AG09319 (cell line): ENCODE measurements at places on chromosomes 5 and 9.

- no peak for DNase-seq
Observed at GRCh38 chr9:84404095-84404686, 63.6 kb upstream of the SLC28A3 start.

GRCh38 chr9:110995420-110996340 is 42.6 kb downstream of the LPAR1 start:
- no peak for DNase-seq

DNA sequence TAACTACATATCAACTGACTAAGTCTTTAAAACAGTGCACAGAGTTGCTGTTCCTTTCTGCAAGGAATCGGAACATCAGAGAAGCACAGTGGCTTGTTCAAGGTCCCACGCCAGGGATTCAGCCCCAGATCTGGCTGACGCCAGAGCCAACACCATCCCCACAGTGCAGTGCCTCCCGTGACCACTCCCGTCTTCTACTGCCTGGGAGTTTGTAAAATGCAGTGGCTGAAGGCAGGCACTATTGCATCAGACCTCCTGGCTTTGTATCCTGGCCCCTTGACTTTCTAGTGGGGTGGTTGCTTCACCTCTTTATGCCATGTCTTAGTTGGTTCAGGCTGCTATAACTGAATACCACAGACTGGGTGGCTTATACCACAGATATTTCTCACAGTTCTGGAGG is 131.0 kb downstream of the NSG2 start:
- no peak for DNase-seq

GRCh38 chr5:143968071-143968878 is 156.3 kb downstream of the HMHB1 start:
- peak; percentile 56 for DNase-seq

DNA sequence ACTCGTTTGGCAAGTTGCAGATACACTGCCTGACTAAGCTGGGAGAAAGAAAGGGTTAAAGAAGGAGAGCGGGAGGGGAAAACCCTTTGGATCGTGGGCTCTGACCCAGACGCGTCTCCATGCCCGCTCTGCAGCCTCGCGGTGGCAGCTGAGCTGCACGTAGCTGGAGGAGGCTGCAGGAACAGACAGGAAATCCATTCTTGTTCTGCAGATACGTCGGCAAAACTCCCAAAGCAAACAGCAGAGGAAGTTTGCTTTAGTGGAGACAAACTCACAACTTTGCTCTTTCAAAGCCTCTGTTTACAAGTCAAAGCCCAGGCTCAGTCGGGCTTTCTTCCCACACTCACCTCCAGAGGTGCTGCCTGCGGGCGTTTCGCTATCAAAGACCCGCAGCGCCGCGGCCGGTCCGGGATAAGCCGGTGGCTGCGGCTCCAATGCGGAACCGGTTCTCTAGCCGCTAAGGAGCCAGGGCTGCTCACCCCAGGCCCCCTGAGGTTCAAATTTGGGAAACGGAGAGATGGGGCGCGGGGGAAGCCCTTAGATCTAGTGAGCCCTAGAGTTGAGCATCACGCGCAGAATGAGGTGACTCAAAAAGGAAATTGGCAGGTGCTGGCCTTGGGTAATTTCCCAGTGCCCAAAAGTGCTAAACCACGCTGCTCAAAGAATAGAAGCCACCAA is 60.7 kb downstream of the MAT2B start:
- no peak for DNase-seq

- DNase-seq, result no peak
Observed at GRCh38 chr9:5899292-5899691, 8.6 kb downstream of the MLANA start.

GRCh38 chr5:53913941-53914340 is 353.5 kb downstream of the NDUFS4 start:
- DNase-seq, result no peak

DNA sequence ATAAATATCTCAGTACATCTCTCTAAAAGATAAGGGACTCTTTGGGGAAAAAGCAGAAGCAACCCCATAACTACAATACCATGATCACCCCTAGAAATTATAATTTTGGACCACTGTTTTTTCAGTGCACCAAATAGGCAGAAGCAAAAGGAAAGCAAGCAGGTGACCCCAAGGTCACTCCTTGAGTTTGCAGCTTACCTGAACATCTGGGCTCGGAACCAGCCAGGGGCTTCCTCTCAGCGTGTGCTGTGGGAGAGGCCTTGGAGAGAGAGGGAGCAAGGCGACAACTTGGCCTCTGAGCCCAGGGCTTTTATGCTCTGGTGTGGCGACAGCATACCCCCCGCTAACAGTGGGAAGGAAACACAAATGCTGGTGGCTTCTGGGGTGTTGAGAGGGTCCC is 16.8 kb downstream of the BNIP1 start:
- no peak for DNase-seq

DNA sequence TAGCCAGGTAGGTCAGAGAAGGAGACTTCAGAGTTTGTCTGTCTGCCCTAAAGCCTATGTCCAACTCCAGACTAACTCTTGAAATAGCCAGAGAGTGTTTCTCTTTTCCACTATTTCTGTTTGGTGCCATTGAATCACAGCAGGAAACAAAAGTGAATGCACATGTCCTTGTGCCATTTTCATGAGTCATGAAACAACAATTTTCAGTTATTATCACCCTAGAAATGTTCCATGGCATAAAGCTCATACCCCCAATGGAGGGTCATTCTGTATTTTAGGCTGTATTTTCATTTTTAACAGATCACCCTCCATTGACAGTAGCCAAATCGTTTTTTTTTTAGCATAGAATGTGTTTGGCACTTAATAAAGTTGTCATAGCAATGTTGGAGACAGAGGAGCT is 124.7 kb downstream of the PAPPA start:
- DNase-seq, result no peak

DNA sequence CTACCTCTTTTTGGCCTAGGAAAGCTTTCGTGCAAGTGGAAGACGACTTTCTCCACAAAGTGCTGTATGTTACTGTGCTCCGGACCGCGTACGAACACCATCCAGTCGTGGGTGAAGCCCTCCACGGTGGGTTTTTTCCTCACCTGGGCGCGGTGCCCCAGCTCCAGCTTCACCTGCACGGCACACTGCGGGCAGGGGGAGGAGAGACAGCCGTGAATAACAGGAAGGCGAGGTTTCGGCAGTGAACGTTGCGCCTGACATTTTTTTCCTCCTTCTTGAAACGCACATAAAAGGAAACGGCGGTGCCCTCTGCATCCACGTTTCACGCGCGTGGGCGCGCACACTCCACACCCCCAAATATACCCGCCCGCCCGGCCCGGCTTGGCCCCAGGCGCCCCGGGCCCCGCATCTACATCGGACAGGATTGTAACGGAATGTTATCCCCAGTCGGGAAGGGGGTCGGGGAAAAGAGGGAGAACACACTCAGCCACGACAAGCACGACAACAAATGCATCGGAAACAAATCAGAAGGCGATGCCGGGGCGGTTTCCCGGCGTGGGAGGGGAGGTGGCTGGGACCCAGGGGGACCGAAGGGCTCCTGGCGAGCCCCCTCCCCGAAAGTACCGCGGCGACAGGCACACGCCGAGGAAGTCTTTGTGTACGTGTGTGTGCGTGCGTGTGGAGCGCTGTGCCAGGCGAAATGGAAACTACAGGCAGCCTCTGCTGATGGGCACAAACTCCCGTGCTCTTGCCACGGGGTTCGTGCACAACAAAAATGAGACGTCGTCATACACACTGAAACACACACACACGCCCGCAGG is 1.4 kb downstream of the MLLT3 start:
- no peak for DNase-seq

- DNase-seq, result no peak
Observed at GRCh38 chr9:97559111-97559514, 57.6 kb downstream of the TMOD1 start.

GRCh38 chr5:95441636-95442035 is 50.5 kb downstream of the FAM81B start:
- DNase-seq, result no peak

DNA sequence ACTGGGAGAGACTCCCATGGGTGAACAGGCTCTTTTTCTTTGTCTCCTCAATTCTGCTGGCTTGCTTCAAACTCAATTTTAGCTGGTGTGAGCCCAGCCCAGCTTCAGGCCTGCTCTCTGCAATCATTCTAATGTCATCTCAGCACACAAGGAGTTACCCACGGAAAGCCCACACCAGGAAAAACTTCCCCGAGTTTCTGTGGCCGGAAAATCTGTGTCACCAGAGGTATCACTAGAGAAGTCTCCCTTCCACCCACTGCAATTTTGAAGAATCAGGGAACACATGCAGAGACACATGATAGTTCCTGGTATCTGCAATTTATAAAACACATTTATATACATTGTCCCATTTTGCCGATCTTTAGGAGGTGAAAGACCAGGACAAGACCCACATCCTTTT is 13.5 kb upstream of the NDFIP1 start:
- no peak for DNase-seq

GRCh38 chr9:87581949-87582637 is 84.4 kb downstream of the DAPK1 start:
- no peak for DNase-seq

- no peak for DNase-seq
Observed at GRCh38 chr5:95621839-95622629, 2.1 kb downstream of the GPR150 start.

DNA sequence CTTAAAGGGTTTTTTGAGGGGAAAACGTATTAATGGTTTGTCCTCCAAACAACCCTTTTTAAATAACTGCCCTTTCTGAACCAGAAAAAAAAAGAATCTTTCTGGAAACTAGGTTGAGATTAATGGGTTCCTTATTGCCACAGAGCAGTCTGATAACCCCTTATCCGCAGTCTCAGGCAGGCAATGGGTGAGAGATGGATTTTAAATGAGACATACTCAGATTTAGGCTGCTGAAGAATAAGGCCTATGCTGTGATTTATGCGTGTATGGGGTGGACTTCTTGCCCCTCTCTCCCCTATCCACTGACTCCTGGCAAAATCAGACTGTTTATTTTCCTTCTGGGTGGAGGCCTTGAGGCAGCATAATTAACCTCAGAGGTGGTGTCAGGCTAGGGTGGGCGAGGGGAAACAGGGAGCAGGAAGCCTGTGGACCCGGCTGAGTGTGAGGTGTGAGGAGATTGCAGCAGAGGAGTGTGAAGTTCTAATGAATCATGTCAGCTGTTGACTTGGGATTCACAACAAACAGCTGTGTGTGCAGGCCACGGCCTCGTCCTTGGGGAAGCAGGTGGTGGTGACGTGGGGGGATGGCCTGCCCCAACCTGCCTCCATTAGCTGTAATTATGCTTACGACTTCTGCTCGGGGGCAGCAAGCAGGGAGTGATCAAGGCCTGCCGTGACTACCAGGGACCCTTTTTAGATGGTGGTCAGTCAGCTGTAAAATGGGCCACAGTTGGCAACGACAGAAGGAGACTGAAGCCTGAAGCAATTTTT is 196.4 kb downstream of the SEMA6A start:
- no peak for DNase-seq

DNA sequence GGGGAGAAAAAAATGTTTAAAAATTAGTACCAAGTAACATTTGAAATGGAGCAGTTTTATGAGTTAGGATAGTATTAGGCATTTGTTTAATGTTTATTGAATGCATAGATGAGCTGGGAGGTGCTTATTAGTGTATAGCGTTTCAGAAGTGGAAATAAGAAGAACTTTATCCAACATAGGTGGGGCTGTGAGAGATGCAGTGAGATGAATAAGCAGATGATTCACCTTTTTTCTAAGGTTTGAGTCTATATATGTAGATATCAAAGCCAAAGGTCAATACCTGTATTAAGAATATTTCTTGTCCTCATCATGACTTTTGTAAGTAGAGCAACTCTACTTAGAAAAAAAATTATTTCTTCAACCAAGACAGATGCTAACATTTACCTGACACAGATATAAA is 54.6 kb upstream of the POU4F3 start:
- DNase-seq, result no peak

- DNase-seq, result no peak
Observed at GRCh38 chr9:35605351-35606137, 482 bp downstream of the TESK1 start.

DNA sequence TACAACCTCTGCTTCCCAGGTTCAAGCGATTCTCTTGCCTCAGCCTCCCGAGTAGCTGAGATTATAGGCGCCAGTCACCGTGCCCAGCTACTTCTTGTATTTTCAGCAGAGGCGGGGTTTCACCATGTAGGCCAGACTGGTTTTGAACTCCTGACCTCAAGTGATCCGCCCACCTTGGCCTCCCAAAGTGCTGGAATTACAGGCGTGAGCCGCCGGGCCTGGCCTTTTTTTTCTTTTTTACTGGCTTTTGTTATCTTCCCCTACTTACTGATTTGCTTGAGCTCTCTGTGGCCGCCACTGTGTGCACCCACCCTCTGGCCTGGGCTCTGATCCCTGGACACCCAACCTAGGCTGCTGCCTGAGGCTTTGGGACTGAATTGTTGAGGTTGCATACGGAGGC is 60.3 kb downstream of the ANKRD33B start:
- no peak for DNase-seq

- DNase-seq, result no peak
Observed at GRCh38 chr5:139222346-139222745, 24.2 kb upstream of the SIL1 start.

DNA sequence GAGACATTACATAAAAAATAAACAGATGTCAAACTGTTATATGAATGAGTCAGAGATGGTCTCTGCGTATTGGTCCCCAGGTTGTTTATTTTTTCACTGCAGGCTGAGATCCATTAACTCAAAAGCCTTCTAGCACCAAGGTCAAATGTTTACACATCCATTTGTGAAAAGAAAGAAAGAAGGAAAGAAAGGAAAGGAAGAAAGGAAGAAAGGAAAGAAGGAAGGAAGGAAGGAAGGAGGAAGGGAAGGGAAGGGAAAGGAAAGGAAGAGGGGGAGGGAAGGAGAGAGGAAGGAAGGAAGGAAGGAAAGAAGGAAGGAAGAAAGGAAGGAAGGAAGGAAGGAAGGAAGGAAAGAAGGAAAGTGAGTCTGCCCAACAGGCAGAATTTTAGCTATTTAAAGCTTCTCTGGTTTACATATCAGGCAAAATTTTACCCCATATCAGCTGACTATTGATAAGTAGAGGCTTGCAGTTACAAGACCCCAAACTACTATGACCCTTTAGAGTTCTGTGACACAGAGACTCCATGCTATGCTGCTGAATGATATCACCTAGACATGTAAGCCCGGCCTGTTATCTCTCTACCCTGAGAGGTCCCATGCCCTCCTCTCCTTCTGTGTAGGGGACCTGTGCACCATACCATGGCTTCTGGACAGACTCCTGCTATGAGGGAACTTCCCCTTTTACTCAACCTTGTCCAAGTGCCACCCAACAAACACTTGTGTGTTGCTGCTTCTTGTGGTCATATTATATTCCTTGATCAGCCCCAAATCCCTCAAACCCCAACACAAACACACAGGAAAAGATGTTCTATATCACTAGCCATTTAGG is 59.0 kb downstream of the DRD1 start:
- no peak for DNase-seq

GRCh38 chr9:38334234-38334633 is 58.3 kb upstream of the ALDH1B1 start:
- no peak for DNase-seq

- DNase-seq, result no peak
Observed at GRCh38 chr5:67620424-67621397, 424.1 kb upstream of the CD180 start.

DNA sequence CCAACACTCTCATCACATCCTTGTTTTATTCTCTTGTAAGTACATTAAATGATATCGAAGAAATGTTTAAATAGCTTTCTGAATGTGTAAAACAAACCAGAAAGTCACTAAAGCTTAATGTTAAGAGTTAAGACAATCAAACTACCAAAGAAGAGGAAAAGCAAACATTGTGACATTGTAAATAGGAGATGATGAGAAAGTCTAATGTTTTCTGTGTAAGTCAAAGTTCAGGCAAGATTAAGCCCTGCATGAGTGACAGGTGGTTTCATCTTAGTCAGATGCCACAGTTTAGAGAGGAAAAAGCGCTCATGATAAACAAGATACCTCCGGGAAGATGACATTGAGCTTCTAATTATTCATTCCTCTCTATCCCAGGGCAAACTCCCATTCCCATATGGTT is 50.9 kb upstream of the PHYKPL start:
- DNase-seq, result no peak
